ENCODE measurements at places on chromosomes 7 and 10. TPM values are rescaled to one million over a fixed set of nuclear protein-coding genes. Genes with fewer than 3 reads are reported as not detected.

GRCh38 chr10:132212816-132213215 is 26.1 kb downstream of the DPYSL4 start:
- no peak for DNase-seq

- DNase-seq, result no peak
Measured at GRCh38 chr7:102843850-102844249, 69.0 kb upstream of the LRRC17 start.

GRCh38 chr7:8035647-8036518 is 67.3 kb downstream of the GLCCI1 start:
- DNase-seq, result no peak

- DNase-seq, result no peak
Measured at GRCh38 chr7:69414555-69414954, 183.7 kb upstream of the AUTS2 start.

GRCh38 chr10:62380016-62380415 is 5.8 kb downstream of the ZNF365 start:
- DNase-seq, result no peak

GRCh38 chr7:52540041-52540440 is 495.4 kb upstream of the POM121L12 start:
- no peak for DNase-seq

GRCh38 chr7:31815796-31816195 is 128.8 kb downstream of the PPP1R17 start:
- DNase-seq, result no peak

DNA sequence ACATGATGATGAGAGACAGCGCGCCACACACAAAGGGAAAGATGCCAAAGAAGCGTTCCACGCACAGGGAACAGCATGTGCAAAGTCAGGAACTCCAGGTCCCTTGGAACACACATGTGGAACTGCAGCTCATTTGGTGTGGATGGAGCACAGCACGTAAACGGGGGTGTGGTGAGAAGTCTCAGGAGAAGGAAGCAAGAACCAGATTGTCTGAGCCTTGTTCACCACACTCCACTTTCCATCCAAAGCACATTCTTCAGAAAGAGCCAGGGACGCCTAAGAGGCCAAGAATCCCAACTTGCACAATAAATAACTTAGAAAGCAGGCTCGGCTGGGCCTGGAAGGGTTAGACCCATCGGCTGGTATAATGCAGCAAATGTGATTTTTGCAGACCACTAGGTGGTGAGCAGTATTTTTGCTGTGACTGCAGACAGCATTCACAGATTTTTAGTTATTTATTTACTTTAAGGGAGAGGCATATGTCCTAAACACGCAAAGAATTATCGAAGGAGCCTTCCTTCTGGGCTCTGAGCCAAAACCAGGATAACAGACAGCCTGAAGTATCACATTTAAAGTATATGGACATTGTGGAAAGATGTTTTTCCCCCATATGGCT is 27.9 kb upstream of the ASCC1 start:
- DNase-seq, result peak; percentile 93

DNA sequence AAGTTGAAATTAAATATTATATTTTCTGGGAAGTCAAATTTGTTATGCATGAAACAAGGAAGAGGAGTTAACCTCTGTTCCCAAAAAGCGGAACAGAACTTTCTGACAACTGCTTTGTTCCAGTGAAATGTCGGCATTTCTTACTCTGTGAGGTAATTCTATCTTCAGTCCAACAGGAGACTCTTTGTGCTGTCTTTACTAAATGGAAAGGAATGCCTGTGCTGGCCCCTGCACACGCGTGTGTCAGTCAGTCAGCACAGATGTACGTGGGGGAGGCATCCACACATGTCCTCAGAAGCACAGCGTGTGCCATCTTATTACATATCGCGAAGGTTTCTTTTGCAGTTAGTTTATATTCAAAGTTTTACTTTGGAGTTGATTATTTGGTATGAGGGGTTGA is 37.5 kb downstream of the NET1 start:
- no peak for DNase-seq

DNA sequence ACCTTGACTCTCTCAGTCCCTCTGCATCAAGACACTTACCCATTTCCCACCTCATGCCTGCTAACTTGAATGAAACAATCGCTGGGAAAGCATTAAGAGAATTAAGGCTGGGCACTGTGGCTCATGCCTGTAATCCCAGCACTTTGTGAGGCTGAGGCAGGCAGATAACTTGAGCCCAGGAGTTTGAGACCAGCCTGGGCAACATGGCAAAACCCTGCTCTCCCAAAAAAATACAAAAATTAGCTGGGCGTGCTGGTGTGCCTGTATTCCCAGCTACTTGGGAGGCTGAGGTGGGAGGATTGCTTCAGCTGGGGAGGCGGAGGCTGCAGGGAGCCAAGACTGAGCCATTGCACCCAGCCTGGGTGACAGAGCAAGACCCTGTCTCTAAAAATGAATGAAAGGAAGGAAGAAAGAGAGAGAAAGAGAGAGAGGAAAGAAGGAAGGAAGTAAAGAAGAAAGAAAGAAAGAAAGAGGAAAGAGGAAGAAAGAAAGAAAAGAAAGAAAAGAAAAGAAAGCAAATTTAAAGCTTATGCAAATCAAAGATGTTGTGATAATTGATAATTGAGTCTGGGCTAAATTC is 646 bp downstream of the SERPINE1 start:
- no peak for DNase-seq

DNA sequence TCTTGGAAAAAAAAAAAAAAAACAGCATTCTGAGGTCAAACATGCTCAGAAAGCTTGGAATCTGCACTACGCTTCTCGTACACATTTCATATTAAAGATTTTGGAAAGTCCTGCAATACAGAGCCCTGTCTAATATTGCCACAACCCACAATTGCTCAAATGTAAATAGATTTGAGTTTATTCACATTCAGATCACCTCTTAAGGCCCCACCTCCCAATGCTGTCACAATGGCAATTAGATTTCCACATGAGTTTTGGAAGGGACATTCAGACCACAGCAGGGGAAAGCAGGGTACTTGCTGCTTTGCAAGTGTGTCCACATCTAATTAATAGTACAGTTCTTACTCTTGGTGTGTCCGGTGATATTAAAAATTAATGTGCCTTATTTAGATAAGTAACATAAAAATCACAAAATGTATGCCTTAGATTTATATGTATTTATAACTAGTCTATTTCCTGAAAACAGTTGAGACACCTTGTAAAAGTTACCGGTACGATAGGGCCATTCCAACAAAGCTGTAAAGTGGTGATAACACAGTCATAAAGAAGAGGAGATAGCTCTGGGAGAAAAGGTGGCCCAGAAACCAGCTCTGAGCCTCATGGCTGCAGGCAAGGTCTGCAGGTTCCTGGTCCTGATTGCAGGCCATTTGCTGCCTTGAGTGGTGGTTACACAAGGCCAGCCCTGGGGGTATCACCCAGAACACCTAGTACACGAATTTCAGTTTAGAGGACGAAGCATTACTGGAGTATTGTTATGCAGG is 27.9 kb downstream of the EGFR start:
- no peak for DNase-seq

ZNF467 gene
- polyA plus RNA-seq, result 4.6 TPM

GRID2IP gene
- not detected for polyA plus RNA-seq

GRCh38 chr7:28597284-28597683 is 185.0 kb downstream of the CREB5 start:
- DNase-seq, result no peak

All from sigmoid colon (tissue), 7 donors.